ENCODE measurements at places on chromosomes 3 and 15.

DNA sequence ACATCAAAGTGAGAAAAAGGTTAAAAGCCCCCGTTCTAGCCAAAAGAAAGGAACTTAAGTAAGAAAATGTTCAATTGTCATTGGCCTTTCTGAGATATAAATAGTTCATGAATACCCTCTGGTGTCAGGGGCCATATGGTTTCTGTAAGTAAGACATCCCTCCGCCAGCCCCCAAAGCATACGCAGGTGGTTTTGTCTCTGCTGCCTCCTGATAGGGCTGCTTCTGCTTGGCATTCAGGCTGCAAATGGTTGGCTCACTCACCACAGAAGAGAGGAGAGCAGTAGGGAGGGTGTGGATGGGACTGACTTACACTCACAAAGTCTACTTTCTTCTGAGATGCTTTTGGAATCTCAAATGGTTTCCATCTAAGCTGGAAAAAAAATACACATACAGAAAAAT is 29.8 kb downstream of the HGD start:
- no peak for DNase-seq

GRCh38 chr15:52082197-52083036 is 30.2 kb downstream of the BCL2L10 start:
- no peak for DNase-seq

DNA sequence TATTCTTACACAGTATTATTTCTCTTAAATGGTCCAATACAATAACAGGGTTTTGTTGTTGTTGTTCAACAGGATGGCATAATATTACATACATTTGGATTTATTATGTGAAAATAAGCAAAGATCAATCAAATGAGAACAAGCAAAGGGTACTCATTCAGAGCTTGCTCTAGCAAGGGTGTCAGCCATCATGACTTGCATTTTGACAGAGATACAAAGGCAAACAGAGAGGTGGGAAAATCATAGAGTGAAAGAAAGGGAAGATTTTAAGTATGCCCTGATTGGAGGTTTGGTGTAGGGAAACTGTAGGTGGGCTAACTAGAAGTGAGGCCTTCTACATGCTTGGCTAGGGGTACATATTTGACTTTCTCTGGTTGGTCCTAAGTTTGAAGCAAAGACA is 109.1 kb upstream of the BCHE start:
- no peak for DNase-seq

DNA sequence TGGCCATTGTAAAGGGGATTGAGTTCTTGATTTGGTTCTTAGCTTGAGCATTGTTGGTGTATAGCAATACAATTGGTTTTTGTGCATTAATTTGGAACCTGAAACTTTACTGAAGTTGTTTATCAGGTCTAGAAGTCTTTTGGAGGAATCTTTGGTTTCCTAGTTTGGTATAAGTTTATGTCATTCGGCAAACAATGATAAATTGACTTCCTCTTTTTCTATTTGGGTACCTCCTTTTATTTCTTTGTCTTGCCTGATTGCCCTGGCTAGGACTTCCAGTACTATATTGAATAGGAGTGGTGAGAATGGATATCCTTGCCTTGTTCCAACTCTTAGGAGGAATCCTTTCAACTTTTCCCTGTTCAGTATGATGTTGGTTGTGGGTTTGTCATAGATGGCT is 32.1 kb downstream of the SPESP1 start:
- DNase-seq: no peak

DNA sequence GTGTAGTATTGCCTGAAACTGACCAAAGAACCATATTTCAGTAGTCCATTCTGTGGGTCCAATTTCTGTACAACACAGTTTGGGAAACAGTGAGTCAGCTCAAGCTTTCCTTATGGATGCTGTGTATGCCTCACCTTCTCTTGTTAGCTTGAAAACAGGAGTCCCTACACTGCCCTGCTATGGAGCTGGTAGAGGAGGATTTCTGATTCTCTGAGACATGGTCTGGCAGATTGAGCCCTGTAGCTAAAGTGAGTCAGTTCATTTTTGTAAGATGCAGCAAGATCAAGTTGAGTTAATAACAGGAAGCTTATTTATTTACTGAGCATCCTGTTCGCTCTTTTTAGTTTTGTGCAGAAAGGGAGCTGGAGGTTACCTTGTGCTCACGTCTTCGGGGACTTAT is 424.1 kb upstream of the RBMS3 start:
- DNase-seq: no peak

DNA sequence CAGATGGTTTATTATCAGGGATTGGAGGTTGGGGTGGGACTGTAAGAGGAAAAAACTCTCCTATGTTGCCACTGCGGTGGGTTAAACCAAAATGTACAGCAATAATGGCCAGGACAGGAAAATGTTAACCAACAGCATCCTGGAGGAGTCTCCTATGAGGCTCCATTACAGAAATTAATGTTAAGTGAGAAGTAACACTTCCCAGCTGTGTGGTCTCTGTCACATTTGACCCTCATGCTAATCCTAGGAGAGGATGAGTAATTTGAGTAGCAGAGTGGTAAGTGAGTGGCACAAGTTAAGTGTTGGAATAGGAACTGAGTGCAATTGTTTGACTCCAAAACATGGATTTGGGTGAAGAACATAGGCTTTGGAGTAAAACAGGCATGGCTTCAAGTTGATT is 39.0 kb downstream of the ARHGEF3 start:
- no peak for DNase-seq

DNA sequence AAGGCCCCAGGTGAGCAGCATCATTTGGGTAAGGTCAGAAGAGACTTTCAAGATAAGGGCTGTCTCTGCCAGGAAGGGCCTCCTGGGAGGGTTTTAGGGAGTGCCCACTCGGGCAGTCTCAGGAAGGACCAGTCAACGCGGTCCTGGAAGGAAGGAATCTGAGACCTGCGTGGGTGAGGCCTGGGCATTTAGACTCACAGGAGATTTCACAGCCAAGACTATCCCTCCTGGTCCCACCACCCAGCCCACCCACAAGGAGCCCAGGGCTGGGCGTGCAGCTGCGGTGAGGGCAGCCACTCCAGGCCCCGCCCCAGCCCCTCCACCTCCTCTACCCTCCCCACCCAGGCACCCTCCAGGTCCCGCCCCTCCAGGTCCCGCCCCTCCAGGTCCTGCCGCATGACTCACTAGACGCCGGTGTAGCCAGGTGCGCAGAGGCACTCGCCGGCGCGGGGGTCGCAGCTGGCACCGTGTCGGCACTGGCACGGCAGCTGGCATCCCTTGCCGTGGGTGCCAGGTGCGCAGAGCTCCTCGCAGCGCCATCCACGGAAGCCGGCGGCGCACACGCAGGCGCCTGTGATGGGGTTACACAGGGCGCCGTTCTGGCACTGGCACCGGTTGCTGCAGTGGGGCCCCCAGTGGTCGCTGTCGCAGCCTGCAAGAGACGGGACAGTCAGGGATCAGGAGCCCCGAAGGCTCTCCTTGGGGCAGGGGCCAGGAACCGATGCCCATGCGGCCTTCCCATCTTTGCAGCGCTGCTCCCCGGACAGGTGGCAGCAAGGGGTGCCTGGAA is 112.7 kb downstream of the RAB11A start:
- no peak for DNase-seq

DNA sequence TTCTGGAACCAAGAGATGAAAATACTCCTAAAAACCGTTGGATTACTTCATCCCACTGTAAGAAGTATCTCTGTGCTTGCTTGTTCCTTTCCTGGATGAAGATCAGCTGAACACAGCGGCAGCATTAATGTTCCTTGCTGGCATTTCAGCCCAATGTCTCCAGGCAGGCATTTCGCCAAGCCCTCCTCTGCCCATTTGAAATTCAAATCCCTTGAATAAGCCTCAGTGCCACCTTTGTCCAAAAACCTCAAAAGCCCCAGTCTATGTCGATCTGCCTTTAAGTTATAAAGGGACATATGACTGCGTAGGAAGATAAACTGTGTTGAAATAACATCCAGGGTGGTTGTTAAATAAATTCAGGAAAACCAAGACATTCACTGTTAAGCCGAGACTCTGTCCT is 156.8 kb upstream of the PDZRN3 start:
- no peak for DNase-seq

- no peak for DNase-seq
Observed at GRCh38 chr15:100762913-100763834, 116.5 kb upstream of the ALDH1A3 start.

DNA sequence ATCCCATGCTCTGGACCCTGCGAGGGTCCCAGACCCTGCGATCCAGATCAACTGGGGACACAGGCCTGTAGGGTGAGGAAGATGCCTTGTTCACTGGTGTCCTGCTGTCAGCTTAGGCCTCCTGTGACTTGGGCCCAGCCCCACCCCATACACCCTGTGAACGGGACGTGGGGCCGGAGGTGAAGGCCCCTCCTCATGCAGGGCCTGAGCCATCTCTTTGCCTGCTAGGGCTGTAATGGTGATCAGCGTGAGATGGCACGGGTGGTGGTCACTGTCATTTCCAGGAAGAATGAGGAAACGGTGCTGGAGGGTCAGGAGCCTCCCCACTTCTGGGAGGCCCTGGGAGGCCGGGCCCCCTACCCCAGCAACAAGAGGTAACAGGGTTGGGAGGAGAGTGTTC is 12.4 kb downstream of the VILL start:
- DNase-seq: no peak

DNA sequence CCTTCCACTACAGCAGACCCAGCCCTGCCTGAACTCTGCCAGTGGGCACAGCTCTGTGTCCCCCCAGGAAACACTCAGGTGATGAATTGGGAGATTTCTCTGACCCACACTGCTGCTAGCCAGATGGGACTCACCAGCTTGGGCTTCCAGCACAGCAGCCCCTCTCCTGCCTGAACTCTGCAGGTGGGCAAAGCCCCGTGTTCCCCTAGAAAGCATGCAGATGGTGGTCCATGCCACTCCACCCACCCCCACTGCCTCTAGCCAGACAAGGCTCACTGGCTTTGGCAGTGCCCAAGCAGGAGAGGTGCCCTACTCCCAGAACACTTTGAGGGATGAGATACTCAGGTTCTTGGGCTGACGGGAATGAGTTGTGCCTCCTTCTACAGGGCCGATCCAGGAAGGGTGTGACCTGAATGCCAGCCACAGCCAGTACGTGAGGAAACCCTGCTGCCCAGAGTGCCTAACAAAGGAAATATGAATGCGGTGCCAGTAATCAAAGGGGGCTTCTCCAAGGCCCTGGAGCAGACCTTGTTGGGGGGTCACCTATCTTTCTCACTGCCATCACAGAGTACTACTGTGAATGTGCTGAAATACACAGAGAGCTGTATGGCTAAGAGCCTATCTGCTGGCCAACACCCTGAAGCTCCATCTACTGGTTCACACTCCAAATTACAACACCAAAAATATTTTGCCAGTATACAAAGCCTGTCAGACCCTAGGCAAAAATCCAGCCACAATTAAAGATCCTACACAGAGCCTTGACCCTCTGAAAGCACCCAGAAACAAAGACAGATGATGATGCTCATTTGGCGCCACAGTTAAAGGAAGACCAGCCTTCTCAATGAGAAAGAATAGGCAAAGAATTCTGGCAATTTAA is 61.9 kb downstream of the BTLA start:
- no peak for DNase-seq

GRCh38 chr15:73944161-73945129 is 18.2 kb downstream of the LOXL1 start:
- DNase-seq: no peak

DNA sequence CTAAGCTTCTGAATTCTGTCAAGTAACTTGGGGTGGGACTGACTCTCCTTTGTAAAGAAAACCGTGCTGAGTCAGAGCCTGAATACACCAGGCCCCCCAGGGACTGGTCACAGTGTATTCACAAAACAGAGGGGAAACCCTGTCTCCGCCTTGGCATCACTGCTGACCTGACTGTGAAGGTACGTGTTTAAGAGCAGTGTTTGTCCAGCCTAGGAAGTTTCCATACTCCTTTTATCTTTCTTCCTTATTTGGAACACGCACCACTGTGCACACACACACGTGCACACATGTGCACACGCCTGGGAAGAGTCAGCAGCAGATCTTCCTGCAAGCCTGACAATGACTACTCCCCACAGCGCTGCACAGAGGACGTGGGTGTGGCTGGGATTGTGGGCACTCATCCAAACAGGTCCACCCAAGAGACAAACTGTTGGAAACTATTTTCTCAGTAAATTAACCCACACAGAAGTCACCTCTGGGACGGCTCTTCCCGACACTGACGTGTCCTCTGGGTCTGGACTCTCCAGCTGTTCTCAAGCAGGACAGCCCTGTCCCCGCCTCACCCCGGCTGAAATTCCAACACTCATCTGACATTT is 87.7 kb downstream of the ATP10A start:
- DNase-seq: no peak

DNA sequence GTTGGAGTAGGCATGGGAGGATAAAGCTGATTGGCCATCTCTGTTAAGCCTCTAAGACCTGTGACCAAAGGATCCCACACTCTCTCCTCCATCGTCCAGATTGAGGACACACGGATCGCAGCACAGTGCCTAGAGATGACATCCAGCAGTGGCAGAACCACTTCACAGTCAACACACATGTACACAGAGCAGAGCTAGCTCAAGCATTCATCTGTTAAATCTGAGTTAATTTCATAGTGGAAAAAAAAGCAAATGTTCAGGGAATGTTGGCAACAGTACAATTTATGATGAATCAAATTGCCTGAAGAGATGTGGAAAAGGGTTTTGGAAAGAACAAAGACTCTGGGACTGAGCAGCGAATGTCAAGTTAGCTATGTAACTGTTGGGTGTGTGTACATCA is 108.1 kb upstream of the PLAAT1 start:
- DNase-seq: no peak

GRCh38 chr15:101650145-101650544 is 2.0 kb downstream of the TM2D3 start:
- DNase-seq: no peak

DNA sequence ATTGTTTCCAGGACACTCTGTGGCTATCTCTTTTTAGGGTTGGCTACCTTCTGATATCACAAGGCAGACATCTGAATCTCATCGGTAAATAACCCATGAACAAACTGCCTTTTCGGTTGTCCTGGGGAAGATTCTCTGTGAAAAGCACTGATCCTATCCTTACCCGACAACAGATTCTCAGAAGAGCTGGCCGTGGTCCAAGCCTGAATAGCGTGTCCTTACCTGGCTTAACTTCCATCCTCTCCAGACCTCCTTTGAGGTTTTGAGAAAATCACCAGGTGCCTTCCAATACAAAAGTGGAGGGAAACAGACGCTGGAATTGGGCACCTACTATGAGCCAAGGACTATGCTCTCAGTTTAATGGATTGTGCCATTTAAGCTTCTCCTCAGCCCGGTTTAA is 87.4 kb upstream of the ARHGEF3 start:
- no peak for DNase-seq

DNA sequence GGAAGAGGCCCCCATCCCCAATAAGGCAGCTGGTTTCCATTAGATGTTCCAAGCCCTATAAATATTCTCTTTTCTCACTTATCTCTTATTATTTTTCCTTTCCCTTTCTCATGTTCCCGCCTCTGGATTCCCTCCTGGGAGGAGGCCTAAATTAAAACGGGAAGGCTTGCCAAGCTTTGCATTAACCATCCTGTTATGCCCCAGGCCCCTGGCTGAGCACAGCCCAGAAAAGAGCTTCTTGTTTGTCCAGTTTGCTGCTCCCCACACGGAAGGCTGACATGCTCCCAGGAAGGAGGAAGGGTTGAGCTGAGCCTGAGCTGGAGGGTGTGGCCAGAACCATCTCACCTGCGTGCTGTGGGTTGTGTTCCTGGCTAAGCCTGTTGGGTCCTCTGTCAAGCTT is 63.1 kb upstream of the BOC start:
- DNase-seq: no peak

- DNase-seq: no peak
Observed at GRCh38 chr3:130969621-130970020, 57.0 kb downstream of the ASTE1 start.

Data from thoracic aorta (tissue), 2 donors.